Tongue (tissue), 3 donors: ENCODE measurements at places on chromosomes 3 and 15. TPM values are rescaled to one million over a fixed set of nuclear protein-coding genes. Genes with fewer than 3 reads are reported as not detected.

Gene SLC28A1
- total RNA-seq = not detected

Gene LRTM1
- 84.2 TPM for total RNA-seq

Gene RBP2
- not detected for total RNA-seq

Gene GFM1
- total RNA-seq = 95.5 TPM

Gene ADAMTSL3
- 29.2 TPM for total RNA-seq
